ENCODE measurements at places on chromosomes 1 and 21.

- DNase-seq: no peak
Observed at GRCh38 chr1:14961661-14962267, 191.8 kb upstream of the TMEM51 start.

DNA sequence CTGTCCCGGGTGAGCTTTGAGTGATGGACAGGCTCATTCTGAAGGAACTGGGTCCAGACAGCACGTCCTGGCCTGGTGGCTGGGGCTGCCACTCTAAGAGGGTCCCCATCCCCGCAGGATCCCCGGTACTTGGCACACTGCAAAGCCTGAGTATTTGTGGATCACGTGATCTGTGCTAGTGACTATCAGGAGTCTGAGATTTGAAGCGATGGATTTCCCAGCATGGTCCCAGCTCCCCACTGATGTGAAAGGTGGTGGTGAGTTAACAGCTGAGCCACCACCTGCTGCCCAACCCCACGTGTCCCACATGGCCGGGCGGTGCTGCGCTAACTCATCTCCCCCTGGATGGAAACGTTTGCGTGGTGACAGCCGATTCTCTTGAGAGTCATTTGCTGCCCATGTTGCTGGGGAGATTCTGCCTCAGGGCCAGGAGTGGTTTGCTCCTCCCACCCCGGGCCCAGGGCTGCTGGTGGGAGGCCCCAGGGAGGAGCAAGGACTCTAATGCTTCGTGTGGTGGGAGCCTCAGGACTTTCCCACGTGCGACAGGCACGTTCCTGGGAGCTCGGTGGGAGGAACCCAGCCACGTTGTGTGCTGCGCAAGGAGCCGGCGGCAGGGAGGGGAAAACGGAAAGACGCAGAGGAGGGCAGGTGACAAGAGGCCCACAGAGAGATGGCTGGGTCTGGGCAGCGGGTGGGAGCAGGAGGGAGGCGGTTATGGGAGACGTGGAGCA lies 15.1 kb downstream of the FAAP20 start:
- DNase-seq: no peak

GRCh38 chr1:48030211-48030610 lies 33.0 kb upstream of the TRABD2B start:
- no peak for DNase-seq

- no peak for DNase-seq
Observed at GRCh38 chr1:156400191-156400935, 31.4 kb downstream of the RHBG start.

DNA sequence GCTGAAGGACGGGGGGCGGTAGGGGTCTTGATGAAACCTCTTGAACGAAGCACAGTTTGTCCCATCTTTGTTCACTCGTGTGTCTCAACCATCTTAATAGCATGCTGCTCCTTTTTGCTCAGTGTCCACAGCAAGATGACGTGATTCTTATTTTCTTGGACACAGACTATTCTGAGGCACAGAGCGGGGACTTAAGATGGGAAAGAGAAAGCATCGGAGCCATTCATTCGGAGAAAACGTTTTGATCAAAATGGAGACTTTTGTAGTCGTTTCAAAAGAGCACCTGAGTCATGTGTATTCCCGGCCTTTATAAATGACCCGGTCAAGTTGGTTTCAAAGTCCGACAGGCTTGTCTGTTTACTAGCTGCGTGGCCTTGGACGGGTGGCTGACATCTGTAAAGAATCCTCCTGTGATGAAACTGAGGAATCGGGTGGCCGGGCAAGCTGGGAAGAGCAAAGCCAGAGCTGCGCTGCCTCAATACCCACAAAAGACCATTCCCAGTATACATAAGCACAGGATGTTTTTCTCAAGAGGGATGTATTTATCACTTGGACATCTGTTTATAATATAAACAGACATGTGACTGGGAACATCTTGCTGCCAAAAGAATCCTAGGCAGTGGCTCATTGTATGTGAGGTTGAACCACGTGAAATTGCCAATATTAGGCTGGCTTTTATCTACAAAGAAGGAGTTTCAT lies 18.5 kb downstream of the ETS2 start:
- no peak for DNase-seq

- no peak for DNase-seq
Observed at GRCh38 chr1:1669468-1670440, 10.9 kb upstream of the CDK11B start.

DNA sequence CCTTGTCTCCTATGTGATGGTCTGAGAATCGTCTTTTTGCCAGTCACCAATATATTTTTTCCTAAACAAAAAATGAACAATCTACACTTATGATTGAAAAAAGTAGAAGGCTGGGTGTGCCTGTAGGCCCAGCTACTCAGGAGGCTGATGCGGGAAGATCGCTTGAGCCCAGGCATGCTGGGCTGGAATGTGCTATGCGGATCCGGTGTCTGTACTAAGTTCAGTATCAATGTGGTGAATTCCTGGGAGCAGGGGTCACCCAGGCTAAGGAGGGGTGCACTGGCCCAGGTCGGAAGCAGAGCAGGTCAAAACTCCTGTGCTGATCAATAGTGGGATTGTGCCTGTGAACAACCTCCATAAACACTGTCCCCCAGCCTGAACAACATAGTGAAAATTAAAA lies 25.7 kb upstream of the C1orf198 start:
- no peak for DNase-seq

DNA sequence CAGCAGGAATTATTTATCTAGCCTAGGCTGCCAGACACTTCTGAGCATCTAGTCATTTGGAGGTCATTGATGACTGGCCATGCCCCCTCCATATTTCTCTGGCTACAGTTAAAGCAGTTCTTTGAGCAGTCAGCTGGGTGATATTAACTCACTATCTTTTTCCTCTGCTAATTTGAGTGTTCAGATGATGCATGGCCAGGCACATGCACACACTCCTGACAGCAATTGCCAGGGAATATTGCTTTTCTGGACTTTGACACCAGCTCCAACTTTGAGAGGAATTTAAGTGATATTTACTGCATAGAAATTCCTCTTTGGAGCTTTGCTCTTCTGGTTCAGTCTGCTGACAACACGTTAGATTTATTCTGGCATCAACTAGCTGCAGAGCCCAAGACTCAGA lies 52.6 kb downstream of the CD247 start:
- no peak for DNase-seq
